ENCODE measurements at places on chromosomes 7 and 10.

- no peak for DNase-seq
Observed at GRCh38 chr7:42189535-42189934, 47.5 kb downstream of the GLI3 start.

GRCh38 chr7:28544453-28545117 is 132.3 kb downstream of the CREB5 start:
- no peak for DNase-seq

GRCh38 chr10:73841526-73842285 is 30.3 kb upstream of the NDST2 start:
- peak; percentile 22 for DNase-seq

- DNase-seq = no peak
Observed at GRCh38 chr10:18400201-18400905, 251.0 kb downstream of the NSUN6 start.

- peak; percentile 38 for DNase-seq
Observed at GRCh38 chr10:7788639-7789286, 786 bp downstream of the ATP5F1C start.

- DNase-seq = peak; percentile 44
Observed at GRCh38 chr10:71864911-71865361, 13.9 kb upstream of the PSAP start.

- DNase-seq = no peak
Observed at GRCh38 chr7:101636822-101637623, 7.9 kb upstream of the MYL10 start.

- DNase-seq = no peak
Observed at GRCh38 chr7:134602881-134603451, 43.7 kb upstream of the BPGM start.

DNA sequence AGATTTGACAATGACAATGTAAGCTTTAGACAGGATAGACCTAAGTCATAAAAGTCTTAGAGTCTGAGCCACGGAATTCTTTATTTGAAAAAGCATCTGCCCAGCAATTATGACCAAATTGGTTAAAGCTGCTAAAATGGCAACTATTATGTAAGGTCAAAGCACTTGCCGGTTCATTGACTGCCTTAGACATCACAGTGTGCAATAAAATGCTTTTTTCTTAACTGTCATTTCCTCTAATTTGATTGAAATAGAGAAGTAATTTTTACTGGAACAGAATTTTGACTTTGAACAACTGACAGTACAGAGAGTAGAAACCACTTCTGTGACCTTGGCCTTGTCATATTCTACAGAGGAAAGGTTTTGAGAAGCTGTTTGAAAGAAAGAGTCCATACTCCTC is 142.9 kb downstream of the THSD7A start:
- DNase-seq = no peak

DNA sequence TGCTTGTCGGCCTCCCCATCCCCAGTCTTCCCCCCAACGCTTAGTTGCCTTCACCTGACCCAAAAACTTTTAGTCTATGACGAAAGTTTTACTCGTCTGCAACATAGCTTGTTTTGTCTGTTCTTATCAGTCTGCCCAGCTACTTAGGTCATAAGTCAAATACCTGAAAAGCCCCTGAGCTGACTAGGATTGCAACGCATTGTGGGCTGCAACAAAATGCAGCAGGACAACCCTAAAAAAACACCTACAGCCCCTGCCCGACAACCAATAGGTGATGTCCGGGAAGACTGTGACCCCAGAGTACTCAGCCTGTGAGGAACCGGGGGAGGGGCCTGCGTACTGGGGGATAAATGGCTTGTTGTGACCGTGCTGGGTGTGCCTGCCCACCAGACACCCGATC is 19.3 kb upstream of the GPER1 start:
- no peak for DNase-seq

DNA sequence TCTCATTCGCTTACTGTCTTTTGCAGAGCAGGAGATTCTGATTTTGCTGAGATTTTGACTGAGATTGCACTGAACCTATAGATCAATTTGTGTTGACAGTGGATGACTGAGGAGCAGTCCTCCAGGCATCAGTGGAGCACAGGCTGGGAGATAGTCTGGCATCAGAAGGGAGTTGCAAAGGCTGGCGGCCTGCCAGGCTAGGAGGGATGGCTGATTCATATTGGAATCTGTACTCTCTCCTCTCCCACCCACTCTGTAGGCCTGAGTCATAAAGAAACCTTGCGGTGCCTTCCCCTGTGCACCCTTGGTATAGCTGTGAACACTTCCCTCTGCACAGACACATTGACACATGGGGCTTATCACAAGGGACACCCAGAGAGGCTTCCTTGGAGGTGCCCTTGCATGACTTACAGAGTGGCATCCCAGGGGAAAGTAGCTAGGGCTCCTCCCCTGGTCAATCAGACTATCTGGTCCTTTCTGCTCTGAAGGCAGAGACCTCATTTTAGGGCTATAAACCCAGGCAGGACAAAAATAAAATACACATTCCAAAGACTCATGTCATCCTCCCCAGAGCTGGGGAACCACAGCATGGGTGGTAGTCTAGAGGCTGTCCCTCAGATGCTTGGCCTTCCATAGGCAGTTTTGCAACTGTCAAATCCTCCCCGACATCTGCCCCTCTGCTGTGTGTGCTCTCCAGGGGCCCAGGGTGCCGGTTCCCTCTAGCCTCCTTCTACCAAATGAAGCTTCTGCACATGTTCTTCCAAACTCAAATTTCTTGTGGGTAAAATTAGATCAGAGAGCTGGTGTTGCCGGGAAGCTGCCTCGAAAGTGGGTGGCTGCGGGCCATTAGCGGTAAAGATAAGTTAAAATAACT is 37.4 kb upstream of the EEPD1 start:
- peak; percentile 96 for DNase-seq

DNA sequence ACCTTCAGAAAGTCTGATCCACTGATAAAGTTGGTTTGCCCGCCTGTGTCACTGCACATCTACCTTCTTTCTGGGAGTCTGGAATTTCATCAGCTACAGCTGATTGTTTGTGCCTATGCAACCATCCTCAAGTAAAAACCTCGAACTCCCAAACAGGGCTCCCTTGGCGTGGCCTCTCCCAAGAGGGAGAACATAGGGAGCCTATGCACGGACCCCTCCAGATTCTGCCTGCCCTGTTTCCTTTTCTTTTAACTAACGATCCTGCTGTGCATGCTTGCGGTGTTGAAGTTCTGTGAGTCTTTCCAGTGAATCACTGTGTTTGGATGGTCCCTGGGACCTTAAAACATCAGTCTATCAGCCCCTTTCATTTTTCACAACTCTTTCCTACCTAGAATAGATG is 226.9 kb upstream of the SEMA3D start:
- DNase-seq = no peak

GRCh38 chr7:27972276-27972675 is 208.3 kb downstream of the JAZF1 start:
- no peak for DNase-seq

DNA sequence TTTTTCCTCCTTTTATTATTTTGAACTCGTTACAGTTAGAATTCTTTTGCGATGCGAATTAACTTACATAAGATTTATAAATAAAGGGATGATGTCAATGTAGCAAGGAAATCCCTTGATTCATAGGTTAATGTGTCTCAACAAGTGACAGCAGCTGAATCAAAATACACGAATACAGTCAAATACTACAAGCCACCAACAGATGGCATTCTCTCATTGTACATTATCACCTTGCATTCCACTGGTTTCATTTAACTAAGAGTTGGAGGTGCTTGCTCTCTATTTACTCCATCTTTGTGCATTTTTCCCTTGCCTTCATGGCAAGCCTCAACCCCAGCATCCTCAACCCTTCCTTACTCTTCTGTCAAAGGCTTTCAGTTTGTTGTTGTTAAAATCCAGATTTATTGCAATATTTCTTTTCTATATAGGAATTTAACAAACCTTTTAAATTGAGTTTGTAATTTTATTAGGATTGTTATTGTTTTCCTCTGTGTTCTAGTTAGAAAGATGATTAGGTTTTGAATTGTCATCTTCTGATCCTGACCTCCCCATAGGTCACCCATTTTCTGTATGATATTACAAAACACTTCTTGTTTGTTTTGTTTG is 78.3 kb downstream of the SLC25A40 start:
- peak; percentile 73 for DNase-seq

- DNase-seq = no peak
Observed at GRCh38 chr10:132401401-132402118, 4.6 kb downstream of the PWWP2B start.

GRCh38 chr10:120436439-120437112 is 20.5 kb upstream of the PLPP4 start:
- DNase-seq = no peak

GRCh38 chr10:49552277-49552676 is 13.4 kb upstream of the ERCC6 start:
- DNase-seq = peak; percentile 95

GRCh38 chr7:140247559-140247958 is 70.8 kb upstream of the KDM7A start:
- DNase-seq = no peak

- DNase-seq = no peak
Observed at GRCh38 chr10:11598712-11599397, 12.6 kb downstream of the USP6NL start.

DNA sequence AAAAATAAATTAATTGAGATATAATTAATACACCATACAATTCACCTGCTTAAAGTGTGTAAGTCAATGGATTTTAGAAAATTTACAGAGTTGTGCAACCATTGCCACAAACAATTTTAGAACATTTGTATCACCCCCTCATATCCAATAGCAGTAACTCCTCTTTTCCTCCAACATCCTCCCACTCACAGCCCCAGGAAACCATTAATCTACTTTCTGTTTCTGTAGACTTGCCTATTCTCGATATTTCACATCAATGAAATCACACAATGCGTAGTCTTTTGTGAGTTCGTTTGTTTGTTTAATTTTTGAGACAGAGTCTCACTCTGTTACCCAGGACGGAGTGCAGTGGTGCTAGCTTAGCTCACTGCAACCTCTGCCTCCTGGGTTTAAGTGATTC is 13.7 kb upstream of the HERC4 start:
- no peak for DNase-seq

GRCh38 chr7:150451097-150451793 is 815 bp downstream of the GIMAP8 start:
- no peak for DNase-seq

GRCh38 chr10:100743626-100744135 is 1.7 kb upstream of the PAX2 start:
- DNase-seq = peak; percentile 63

DNA sequence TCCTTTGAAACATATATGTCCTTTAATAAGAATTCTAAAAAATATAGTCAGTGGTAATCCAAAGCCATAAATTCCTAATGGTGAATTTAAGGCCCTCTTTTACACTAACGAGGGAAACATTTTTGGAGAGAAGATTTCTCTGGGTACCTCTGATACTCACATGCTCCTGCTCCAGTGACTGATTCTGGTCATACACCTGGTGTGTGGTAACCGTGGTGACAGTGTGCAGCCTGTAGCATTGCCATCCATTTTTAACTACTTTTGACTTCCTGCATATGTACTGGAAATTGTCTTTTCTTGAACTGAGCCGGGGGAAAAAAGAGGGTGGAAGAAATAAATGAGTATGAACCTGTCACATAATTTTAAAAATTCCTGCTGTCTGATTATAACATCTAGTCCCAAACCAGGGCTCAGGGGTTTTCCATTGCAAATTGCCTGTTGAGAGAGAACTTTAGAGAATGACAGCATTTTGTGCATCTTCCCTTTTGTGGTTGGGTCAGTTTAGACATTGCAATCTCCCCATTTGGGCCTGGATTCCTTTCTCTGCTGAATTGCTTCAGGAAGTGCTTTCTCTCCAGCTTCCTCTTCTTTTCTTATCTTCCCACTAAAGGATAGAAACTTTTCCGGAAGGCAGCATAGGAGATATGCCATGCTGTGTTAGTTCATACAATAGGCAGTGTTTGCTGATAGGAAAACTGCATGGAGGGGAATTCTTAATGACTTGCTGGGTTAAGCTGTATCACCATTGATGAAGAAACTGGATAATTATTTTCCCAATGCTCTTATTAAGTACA is 125.5 kb downstream of the GRM3 start:
- DNase-seq = no peak

DNA sequence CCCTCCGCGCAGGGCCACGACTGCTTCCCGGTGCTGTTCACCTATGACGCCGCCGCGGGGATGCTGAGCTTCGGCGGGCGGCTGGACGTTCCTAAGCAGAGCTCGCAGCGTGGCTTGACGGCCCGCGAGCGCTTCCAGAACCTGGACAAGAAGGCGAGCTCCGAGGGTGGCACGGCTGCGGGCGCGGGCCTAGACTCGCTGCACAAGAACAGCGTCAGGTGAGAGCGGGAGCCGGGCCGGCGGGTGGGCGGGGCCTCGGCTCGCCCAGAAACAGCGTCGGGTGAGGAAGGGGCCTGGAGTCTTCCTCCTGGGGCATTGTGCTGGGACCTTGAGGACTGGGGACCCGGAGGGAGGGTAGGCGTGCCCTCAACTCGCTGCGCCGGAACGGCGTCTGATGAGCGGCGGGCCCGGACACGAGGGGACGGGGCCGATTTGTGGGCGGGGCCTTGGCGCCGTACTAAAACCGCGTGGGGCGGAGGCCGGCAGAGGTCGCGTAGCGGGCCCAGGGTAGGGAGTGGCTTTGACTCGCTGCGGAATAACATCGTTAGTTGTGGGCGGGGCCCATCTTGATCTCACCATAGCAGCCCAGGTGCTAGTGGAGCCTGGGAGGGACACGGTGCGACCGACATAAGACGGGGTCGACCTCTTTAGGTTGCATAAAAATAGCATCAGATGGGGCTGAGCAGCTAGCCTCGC is 15.6 kb downstream of the PDAP1 start:
- DNase-seq = peak; percentile 45

- peak; percentile 86 for DNase-seq
Observed at GRCh38 chr7:137169282-137169698, 174.2 kb downstream of the PTN start.

- peak; percentile 95 for DNase-seq
Observed at GRCh38 chr10:33381451-33382215, 47.2 kb upstream of the NRP1 start.

DNA sequence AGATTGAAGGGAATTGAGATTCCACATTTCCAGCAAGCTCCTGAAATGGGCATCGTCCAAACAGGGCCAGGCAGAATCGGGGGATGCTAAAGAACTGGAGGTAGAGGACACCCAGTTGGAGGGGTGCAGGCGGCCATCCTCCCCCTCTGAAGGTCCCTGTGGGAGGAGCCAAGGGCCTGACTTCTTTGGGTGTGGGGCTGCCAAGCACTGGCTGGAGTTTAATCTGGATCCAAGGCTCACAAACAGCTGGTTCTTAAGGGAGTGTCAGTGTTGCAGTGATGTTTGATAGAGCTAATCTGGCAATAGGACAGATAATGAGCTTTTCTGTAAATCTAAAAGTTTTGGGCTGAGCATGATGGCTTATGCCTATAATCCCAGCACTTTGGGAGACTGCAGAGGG is 20.8 kb downstream of the TSPAN14 start:
- DNase-seq = no peak

DNA sequence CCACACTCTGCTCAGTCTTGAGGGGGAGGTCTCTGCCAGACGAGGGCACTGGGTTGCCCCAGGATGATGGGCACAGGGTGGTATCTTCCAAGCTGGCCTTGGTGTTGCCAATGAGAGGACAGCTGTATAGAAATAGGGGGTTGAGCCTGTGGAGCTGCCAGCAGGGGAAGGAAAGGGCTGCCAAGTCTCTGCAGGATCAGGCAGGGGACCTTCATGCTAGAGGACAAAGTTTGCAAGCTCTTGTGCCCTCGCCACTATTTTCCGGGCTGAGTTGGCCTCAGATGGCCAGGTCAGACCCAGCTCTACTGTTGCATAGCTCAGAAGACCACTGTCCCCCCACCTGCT is 68.7 kb downstream of the ARHGAP22 start:
- DNase-seq = no peak

Data from adipocyte (in vitro differentiated cells).